GM23248 (cell line): ENCODE measurements at places on chromosomes 11 and 22.

- DNase-seq, result no peak
Observed at GRCh38 chr22:46684706-46685105, 53.3 kb downstream of the CERK start.

DNA sequence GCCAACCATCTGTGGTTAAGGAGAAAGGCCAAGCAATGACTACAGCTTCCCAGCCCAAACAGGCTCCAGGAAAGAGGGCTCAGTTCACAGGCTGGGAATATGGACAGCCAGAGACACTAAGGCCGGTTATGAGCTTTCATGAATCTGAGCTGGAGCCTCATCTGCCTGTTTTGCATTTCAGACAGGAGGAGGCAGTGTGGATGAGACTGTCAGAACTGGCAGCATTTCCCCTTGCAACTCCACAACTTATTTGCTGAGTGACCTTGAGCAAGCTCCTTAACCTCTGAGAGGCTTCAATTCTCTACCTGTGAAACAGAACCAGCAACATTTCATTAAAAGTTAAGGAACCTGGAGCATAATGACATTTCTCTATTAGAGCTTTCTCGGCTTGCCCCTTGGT lies 264.0 kb downstream of the ETS1 start:
- peak; percentile 60 for DNase-seq

DNA sequence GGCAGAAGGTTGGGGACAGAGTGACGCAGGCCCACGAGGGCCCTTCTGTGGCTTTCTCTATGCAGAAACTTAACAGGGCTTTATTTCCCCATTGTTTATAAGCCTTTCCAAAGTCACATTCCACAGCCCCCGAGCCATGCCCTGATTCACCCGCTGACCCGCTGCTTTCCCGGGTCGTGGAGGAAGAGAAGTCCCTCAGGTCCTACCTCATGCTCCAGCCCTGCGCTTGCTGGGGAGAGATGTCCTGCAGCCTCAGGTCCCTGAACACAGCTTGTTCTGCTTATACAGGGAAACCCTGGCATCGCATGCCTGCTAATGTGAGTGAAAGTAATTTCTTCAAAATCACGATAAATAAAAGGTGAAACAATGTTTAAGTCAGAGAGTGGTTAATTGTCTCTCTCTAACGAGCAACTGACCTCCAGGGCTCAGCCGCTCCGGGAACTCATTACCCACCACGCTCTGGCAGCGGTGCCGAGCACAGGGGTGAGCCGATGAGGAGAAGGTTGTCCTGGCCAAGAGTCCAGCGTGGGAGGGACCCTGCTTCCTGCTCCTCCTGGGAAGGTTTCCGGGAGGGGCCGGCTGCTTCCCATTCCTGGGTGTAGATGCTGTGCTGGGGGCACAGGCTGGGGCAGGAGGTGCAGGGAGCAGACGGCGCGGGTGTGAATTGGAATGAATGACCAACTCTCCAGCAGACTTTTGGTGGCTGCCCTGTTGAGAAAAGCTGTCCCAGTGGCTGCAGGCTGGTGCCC lies 595.2 kb downstream of the BRD1 start:
- no peak for DNase-seq

GRCh38 chr11:77821349-77821851 lies 456 bp downstream of the AAMDC start:
- peak; percentile 65 for DNase-seq

- no peak for DNase-seq
Observed at GRCh38 chr11:61861634-61862033, 29.7 kb downstream of the FADS3 start.

DNA sequence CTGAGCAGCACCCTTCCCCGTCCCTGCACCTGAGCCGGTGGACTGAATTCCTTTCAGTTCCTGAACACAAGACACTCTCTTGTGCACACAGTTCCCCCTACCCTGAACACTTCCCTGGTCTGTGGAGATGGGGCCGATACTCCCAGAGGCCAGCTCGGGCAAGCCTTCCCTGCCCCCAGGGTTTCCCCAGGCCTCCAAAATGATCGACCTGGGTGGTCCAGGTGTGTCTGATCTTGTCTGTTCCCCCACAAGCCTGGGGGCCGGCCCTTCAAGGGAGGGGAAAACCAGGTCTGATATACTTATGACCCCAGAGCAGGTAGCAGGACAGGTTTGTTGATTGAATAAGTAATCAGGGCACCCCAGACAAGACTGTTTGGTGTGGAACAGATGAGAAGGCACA lies 40.7 kb upstream of the KLHL35 start:
- DNase-seq, result no peak

GRCh38 chr22:24359452-24360120 lies 67.8 kb upstream of the ADORA2A start:
- DNase-seq, result no peak

GRCh38 chr11:114230031-114230704 lies 66.0 kb upstream of the NNMT start:
- no peak for DNase-seq

- no peak for DNase-seq
Observed at GRCh38 chr22:47996446-47996857, 1234.0 kb downstream of the TBC1D22A start.

DNA sequence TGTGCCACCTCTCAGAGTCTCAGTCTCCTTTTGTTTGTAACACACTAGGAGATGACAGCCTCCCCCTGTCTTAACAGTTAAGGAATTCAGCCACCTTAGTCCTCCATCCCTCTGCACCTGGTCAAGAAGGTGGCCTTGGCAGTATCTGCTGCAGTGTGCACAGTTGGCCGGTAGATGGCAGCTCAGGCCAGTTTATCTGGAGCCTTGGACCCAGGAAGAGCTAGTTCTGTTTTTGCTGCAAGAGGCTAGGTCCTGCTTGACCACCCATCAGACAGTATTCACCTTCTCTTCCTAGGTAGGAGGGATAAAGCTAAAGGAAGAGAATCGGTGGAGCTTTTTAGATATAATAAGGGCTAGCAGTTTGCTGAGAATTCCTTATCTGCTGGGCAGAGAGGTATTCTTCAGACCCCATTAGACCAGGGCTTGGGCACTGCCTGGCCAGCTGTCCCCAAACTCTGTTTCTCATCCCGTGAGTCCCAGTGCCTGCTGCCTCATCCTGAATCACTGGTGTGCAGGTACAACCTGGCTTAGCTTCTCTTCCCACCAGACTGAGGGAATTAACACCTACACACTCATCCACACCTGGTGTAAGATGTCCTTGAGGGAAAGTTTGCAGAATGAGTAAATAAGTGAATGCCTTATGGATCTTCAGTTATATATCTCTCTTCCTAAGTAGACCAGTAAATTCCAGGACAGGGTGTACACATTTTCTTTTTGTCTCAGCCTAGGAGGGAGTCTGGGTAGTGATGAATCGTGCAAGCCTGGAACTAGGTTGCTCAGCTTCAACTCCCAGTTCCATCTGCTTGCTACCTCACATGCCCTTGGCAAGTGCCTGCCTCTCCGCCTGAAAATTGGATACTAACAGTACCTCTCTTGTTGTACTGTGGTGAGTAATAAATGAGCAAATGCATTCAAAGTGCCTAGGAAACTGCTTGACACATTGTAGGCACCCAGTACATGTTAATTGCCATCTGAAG lies 70.8 kb upstream of the NARS2 start:
- peak; percentile 60 for DNase-seq

GRCh38 chr11:104688731-104689130 lies 209.5 kb downstream of the CASP12 start:
- DNase-seq, result no peak

GRCh38 chr22:44256556-44257485 lies 55.9 kb downstream of the SHISAL1 start:
- DNase-seq, result no peak

DNA sequence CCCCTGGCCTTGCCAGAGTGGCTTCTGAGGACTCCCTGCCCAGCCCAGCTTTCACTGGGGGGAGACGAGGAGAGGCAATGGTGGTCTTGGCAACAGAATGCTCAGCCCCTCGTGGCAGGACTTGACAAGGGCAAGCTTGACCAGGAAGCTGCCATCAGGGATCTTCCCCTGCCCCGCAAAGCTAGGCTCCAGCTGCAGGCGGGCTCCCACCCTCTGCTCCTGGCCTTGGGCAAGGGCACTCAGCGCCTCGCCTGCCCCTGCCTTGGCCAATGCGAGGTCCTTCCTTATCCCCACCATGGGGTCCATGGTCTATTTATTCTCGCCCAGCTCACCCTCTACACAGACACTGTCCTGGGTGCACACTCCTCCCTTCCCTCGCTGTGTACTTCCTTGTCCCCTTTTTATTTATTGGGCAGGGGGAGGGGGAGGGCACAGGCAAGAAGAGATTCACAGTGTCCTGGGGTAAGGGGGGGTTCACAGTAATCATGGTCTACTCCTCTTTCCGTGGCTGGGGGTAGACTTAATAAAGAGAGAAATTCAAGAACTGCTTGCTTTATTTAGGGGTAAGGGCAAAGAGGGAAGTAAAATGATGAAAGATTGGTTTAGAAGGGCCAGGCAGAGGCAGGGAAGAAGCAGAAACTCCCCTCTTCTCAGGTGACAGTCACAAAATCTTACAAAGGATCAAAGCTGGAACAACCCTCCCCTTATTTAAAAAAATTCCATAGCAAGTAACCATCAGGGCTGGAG lies 1.6 kb downstream of the GPHA2 start:
- no peak for DNase-seq

DNA sequence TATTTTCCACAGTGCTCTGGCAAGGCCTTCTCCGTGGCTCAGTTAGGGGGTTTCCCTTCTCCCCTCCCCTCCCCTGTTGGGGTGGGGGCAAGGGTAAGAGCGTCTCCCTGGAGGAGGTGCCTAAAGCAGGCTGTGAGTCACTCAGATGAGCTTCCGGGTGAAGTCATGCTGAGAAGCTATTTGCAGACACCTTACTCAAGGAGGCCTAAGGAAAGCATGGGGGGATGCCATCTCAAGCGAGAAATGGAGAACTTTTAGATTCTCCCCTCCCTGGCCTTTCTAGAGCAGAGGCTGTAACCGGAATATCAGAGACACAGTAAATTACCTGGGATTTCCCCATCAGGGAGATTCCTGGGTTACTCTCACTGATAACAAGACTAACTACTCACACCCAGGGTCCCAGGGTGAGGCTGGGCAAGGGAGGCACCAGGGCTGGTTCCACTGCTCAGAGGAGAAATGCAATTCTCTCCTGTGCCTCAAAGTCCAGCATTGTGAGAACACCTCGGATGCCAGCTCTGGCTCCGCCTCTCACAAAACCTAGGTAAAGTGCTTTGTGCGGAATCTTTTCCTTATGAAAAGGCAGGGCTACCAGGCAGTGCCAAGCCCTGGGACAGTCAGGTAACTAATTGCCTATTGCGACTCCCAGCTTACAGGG lies 123.6 kb downstream of the ABTB2 start:
- peak; percentile 73 for DNase-seq

DNA sequence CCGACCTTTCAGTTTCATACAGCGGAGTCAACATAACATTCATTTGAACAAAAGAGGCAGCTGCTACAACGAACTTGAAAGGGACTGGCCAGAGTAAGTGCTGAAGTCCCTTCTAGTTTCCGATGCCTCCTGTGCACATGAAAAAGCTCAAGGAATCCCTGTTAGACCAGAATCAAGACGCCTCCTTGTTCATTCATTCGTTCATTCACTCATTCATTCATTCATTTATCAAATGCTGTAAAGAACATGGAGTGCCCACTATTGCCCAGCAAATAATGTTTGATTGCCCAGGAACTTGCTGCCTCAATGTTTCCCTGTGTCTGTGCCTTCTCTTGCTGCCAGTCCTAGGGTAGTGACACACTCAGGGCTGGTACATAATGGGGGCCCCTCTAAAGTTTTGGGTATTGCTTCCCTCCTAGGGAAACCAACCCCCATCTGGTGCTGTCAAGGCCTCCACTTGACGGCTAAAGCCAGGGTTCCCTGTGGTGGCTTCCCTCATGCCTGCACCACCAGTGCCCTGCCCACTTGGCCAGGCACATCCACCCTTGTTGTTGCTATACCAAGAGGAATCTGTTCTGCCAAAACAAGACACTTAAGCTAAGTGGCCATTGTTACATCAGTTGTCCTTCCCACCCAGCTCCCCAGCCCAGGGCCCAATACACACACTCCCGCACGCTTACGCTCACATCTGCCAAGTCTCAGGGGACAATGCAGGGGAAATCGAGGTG lies 3.8 kb downstream of the TMPRSS13 start:
- no peak for DNase-seq

- no peak for DNase-seq
Observed at GRCh38 chr11:71200761-71201160, 51.6 kb downstream of the SHANK2 start.

- DNase-seq, result peak; percentile 44
Observed at GRCh38 chr11:69567951-69568808, 72.8 kb upstream of the CCND1 start.

DNA sequence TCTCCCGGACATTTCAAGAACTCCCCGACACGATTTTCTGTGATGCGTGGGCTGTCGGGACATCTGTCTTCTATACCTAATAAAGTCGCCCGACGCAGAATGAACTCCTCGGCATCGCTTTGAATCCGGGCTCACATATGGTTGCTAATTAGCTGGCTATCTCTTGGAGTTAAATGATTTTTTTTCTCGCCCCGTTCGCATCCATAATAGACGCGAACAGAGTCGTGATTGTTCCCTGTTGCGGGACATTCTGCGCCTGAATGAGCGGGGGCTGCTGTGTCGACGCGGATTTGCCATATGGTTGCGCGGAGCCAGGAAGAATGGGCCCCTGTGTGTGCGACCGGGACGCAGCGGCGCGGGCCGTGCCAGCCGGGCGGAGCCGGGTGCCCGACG lies 16.4 kb downstream of the CDKN1C start:
- DNase-seq, result no peak

DNA sequence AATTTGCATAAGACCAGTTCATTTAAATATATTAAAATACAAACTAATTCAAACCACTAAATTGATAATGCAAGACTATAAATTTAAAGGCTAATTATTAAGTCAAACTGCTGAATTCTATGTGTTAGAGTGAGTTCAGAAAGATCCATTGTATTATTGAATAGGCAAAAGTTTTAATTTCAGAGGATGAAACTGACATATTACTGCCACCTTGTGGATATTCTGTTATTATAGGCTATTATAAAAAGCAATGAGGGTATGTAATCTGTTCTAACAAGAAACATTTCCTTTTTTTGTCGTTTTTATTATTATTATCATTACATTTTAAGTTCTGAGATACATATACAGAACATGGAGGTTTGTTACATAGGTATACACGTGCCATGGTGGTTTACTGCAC lies 20.9 kb upstream of the NAALAD2 start:
- peak; percentile 16 for DNase-seq

DNA sequence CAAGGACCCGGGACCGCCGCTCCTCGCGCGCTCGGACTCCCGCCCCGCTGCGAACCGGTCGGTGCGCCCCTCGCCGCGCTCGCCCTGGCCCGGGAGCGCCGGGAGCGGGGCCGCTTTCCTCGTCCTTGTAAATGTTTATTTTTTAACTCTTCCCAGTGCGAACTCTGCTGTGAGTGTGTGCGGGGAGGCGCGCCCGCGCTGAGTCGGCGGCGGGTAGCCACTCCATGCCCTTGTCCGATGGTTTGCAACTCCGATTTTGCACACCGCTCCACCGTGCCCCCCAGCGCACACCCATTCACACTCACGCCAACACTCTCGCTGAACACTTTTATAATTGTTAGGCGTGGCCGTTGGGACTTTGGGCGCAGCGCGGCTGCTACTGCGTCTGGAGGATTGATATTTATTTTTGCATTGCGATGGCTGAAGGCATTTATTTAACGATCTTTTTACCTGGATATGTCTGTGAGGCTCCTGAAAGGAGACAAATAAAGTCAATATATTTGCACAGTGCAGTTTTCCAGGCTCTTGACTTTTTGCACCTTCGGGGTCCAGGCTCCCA lies 1.0 kb downstream of the C11orf96 start:
- DNase-seq, result peak; percentile 48

GRCh38 chr11:132043714-132044113 lies 673.3 kb downstream of the NTM start:
- DNase-seq, result no peak

- peak; percentile 66 for DNase-seq
Observed at GRCh38 chr11:636511-637332, at the start of gene DRD4. TSS of gene DRD4 (plus strand) at chr11:637269. CDS start at chr11:637305, 36 bp downstream.
